T-cell (primary cell): ENCODE measurements at places on chromosomes 16 and 17. TPM values are rescaled to one million over a fixed set of nuclear protein-coding genes. Genes with fewer than 3 reads are reported as not detected.

GRCh38 chr17:55237841-55238178 is 26.9 kb upstream of the HLF start:
- no peaks in the 10 kb centered on the region for H3K36me3 ChIP-seq
- H3K4me1 ChIP-seq = peaks cover 11% of the 10 kb centered on the region
- no peaks in the 10 kb centered on the region for H3K27me3 ChIP-seq
- peak overlapping the region; percentile 61 for H3K4me3 ChIP-seq

DNA sequence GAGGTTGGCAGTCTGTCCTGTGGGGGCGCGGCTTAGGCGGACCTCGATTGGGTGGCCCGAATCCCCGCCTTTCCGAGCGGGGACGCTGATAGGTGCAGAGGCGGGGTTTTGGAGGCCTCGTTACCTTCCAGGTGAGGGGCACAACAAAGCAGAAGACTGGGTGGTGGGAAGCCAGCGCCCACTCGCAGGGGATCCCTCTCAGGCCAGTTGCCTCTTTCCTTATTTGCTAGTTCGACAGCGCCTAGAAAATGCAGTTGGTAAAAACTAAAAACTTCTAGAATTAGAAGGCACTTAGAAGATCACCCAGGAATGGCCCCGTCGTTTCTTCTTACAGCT is 730 bp downstream of the KAT7 start:
- H3K36me3 ChIP-seq = peaks cover 29% of the 10 kb centered on the region
- peak overlapping the region; percentile 25 for H3K27ac ChIP-seq
- peak overlapping the region; percentile 99 for H3K4me3 ChIP-seq
- no peak for DNase-seq

The KCNH6 gene
- total RNA-seq = not detected

GRCh38 chr17:67283731-67284516 is 38.9 kb upstream of the HELZ start:
- H3K4me3 ChIP-seq = no peak overlapping the region
- no peak overlapping the region for H3K27ac ChIP-seq
- H3K27me3 ChIP-seq = no peaks in the 10 kb centered on the region
- H3K36me3 ChIP-seq = no peaks in the 10 kb centered on the region

DNA sequence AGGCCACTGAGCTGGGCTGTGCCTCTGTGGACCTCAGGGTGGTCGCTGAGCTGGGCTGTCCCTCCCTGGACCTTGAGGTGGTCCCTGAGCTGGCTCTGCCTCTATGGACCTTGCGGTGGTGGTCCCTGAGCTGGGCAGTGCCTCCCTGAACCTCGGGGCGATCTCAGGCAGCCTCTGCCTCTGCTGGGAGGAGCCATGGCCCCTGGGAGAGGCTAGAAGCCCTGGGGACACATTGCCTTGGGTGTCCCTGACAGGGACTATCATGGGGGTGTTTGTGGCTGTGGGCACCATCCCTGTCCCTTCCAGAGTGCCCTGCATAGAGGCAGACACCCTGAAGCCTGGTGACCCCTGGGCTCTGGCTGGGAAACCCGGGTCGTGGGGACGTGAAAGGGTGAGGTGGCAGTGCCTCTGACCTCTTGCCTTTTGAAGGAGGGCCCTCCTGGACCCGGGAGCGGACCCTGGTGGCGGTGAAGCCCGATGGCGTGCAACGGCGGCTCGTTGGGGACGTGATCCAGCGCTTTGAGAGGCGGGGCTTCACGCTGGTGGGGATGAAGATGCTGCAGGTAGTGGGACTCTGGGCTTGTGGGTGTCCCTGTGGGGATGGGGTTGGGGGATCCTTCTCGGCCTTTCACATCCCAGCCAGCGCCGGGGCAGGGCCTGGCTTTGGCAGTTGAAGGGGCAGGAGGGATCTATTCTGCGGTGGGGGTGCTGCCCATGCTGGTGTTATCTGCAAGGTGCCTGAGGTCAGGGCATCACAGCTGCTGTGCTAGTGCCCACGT is 1.8 kb downstream of the NME4 start:
- H3K4me3 ChIP-seq = no peak overlapping the region
- H3K36me3 ChIP-seq = peaks cover 6% of the 10 kb centered on the region
- no peaks in the 10 kb centered on the region for H3K27me3 ChIP-seq
- no peak for DNase-seq
- H3K27ac ChIP-seq = no peak overlapping the region
- peaks cover 29% of the 10 kb centered on the region for H3K4me1 ChIP-seq

The C1QL1 gene
- not detected for total RNA-seq

The ABCA10 gene
- 3.5 TPM for total RNA-seq

The MYL4 gene
- not detected for total RNA-seq

DNA sequence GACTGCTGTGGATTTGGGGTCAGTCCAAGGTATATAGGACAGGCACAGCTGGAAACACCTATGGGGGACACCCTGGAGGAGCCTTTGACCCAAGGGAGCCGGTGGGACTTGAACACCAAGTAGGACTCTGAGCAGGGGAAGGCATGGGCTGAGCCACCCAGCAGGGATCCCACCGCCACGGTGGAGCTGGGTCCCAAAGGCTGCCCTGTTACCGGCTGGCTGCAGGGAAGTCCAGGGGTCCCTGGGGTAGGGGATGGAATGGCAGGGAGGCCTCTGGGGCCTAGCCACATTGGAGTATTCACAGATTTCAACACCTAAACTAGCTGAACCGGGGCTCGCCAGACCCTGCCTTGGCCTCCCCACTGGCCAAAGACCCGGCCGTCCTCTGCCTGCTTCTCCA is 39.7 kb upstream of the CREBBP start:
- H3K4me3 ChIP-seq = no peak overlapping the region
- no peaks in the 10 kb centered on the region for H3K36me3 ChIP-seq

DNA sequence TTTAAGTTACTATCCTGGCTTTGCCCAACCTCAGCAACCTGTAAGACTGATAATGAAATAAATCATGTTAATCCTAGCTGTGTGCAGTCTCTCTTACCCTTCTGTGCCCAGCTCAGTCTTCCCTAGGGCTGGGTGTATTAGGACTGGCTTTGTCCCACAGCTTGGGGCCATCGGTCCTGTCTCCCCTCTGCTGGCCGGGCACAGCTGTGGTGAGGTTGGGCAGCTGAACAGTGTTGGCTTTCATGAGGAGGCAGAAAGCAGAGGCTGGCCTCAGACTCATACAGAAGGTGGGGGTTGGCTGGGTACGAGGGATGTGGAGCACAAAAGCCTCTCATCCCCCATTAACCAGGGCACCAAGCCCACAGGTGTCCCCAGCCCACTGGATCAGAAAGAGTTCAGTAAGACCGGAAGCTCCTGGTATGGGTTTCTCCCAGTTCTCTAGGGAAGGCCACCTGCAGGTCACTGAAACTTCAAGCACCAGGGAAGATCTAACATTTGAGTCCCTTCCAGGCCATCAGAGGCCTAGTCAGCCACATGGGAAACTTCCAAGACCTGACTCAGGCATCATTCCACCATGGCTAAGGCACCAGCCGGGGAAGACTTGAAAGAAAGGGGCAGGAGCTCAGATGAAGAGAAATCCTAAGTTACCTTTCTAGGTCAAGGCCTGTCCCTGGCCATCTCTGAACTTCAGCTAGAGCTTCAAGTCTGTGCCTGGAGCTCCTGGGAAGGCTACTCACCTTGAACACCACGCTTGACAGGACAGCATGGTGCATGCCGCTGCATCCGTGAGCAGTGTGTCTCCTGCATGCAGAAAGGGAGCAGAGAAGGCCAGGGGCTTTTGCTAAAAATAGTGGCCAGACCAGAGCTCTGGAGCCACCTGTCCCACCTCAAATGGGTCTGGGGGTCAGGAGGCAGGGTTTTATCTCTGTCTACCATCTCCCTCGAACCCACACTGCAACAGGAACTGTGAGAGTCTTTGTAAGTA is 8.8 kb downstream of the CNP start:
- no peak overlapping the region for H3K27ac ChIP-seq
- H3K4me3 ChIP-seq = no peak overlapping the region
- no peak for DNase-seq
- peaks cover 7% of the 10 kb centered on the region for H3K4me1 ChIP-seq

The SLC16A5 gene
- total RNA-seq = 16.8 TPM

DNA sequence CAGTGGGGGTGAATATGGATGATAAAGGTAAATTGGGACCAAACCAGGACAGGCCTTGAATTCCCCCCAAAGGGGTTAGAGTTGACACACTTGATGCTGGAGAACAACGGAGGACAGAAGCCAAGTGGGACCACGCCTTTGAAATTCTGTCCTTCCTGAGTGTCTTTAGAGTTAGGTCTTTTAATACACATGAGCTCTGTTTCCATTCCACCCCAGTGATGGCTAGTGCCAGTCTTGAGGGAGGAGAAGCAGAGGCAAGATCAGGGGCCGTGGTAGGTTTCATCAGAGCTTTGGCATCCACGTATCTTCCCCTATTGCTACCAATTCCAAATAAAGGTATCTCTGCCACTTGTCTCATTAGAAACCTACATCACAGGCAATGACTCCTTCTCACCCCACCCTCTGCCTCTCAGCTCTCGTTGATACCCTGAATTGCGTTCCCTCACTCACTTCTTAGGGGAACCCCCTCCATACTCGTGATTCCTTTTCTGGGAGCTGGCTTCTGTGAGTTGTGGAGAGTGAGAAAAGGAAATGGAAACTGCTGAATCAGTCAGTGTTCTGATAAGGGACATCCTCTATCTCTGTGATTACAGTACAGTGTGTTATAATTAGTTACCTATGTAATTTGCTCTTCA is 2.4 kb upstream of the CCL3L1 start:
- H3K36me3 ChIP-seq = no peaks in the 10 kb centered on the region
- DNase-seq = no peak
- H3K27ac ChIP-seq = no peak overlapping the region
- H3K4me1 ChIP-seq = peaks cover 62% of the 10 kb centered on the region
- H3K4me3 ChIP-seq = no peak overlapping the region
- H3K27me3 ChIP-seq = peaks cover 3% of the 10 kb centered on the region

The PRDM7 gene
- total RNA-seq = not detected

- no peak overlapping the region for H3K27ac ChIP-seq
- no peaks in the 10 kb centered on the region for H3K27me3 ChIP-seq
- H3K4me3 ChIP-seq = no peak overlapping the region
- no peaks in the 10 kb centered on the region for H3K4me1 ChIP-seq
- peak; percentile 62 for DNase-seq
- peaks cover 29% of the 10 kb centered on the region for H3K36me3 ChIP-seq
These were observed 818 bp upstream of the NRN1L start for GRCh38 chr16:67883872-67884261.

The TNFRSF13B gene
- total RNA-seq = 5.6 TPM

DNA sequence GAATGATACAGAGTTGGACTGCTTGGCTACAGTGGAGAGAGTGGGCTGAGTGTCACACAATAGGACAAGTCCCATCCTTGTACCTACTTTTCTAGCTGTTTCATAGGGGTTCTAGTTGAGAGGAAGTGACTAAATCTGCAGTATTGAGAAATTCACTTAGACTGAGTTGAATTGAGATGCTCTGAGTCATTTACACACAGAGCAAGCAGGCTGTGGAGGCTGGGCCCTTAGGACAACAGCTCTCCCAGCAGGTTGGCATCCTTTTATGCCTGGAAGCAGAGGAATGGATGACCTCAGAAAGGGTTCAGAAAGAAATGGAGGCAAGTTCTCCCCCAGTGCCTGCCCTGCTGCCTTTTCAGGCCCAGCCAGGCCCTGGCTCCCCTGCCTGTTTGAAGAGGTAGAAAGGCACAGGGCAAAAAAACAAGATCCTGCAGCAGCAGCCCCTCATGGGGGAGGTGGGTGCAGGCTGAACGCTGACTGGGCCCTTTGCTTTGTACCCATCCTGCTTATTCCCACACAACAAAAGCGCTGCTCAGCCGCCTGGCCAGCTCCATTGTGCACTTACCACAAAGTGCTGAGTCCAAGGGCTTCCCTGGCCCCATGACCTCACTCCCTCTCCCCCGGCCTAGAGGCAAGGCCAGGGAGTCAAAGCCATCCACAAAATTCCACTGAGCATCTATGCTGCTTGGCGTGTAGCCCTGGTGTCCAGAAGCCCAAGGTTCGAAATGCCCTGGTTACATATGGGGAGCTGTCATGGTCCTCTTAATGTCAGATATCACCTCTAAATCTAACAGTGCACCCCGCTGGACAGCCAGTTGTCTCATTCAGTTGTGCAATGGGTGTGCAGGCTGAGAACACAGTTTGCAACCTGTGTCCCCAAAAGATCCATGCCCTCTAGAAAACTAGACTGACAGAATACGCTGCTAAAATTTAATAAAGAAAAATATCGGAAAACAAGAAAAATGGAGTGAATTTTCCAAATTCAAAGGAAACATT is 5.4 kb upstream of the CRYBA1 start:
- H3K4me3 ChIP-seq = no peak overlapping the region
- no peaks in the 10 kb centered on the region for H3K27me3 ChIP-seq
- no peak for DNase-seq
- no peaks in the 10 kb centered on the region for H3K4me1 ChIP-seq
- no peaks in the 10 kb centered on the region for H3K36me3 ChIP-seq

DNA sequence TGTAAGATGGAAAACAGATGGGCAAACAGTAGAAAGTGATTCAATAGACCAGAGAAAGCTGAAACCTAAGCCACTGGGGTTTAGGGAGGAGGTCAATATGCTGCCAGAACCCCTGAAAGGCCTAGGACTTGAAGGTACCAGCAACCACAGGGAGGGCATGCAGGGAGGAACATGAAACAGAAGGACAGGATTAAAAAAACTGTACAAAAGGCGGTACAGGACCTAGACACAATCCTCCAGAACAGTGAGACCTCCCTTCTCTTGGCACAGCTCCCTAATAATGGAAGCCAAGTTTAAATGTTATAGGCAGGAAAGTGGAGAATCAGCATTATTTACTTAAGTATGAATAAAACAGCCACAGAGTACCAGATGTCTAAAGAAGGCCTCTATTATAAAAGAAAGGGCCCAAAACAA is 105.5 kb downstream of the SPAG9 start:
- H3K36me3 ChIP-seq = no peaks in the 10 kb centered on the region
- H3K4me1 ChIP-seq = no peaks in the 10 kb centered on the region
- H3K27me3 ChIP-seq = no peaks in the 10 kb centered on the region
- H3K4me3 ChIP-seq = no peak overlapping the region
- no peak overlapping the region for H3K27ac ChIP-seq
- DNase-seq = no peak

- H3K4me3 ChIP-seq = no peak within 1 kb of the TSS
- no peaks in the 10 kb centered on the region for H3K36me3 ChIP-seq
- DNase-seq = no peak
- no peaks in the 10 kb centered on the region for H3K27me3 ChIP-seq
- no peaks in the 10 kb centered on the region for H3K4me1 ChIP-seq
- no peak within 1 kb of the TSS for H3K27ac ChIP-seq
These were observed at the start of gene DHRS7C for GRCh38 chr17:9790889-9791876. Gene DHRS7C, minus strand, starts transcription at chr17:9791592. Its CDS starts 308 bp downstream, at chr17:9791284.

The RNF222 gene
- total RNA-seq = 1.6 TPM

The CIBAR2 gene
- total RNA-seq = not detected

The SOST gene
- total RNA-seq = not detected

DNA sequence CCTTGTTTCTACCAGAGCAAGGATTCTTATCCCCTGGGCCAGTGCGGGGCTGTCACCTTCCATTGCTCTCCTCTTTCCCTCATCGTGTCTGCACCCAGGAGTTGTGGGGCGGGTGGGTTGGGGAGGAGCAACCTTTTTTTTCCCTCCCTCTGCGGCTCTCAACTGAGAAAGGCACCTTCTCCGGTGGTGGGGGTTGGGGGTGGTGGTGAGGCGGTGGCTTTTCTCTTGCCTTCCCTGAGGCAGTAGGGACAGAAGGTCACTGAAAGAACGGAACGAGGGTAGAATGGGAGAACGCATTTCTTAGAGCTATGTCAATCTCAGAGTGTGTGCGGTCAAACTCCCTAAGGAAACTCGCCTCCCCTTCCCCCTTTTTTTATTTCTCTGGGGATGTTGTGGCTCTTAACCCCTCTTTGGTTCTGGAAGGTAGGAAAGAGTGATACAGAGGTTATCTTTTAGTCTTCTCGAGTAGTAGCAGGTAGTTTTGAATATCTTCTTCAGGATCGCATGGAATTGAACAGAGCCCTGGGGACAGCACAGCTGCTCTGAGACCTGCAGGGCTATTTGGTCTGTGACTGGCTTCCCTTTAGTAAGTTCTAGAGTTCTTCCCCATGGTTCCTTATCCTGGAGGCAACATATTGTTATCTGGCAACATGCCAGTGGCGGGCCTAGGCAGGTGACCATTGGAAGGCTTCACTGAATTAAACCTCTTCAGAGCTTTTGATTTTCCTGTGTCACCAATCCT is 994 bp downstream of the CLTC start:
- peak; percentile 31 for DNase-seq
- H3K27ac ChIP-seq = peak overlapping the region; percentile 96
- peaks cover 2% of the 10 kb centered on the region for H3K36me3 ChIP-seq
- no peaks in the 10 kb centered on the region for H3K27me3 ChIP-seq
